ENCODE measurements at places on chromosomes 6 and 20. TPM values are rescaled to one million over a fixed set of nuclear protein-coding genes. Genes with fewer than 3 reads are reported as not detected.

The RIPPLY2 gene
- total RNA-seq, result not detected

The EYS gene
- total RNA-seq, result not detected

The CENPQ gene
- total RNA-seq, result 4.3 TPM

The OPN5 gene
- total RNA-seq, result not detected

The DSE gene
- total RNA-seq, result 59.7 TPM

The SYNDIG1 gene
- 0.15 TPM for total RNA-seq

The BMP2 gene
- total RNA-seq, result 12.4 TPM

The CAP2 gene
- 4.7 TPM for total RNA-seq

The SIRPB2 gene
- 32.2 TPM for total RNA-seq

The RAB44 gene
- total RNA-seq, result 0.95 TPM

The STX11 gene
- 54.1 TPM for total RNA-seq

The LY6G6D gene
- total RNA-seq, result not detected

The KCNG1 gene
- total RNA-seq, result not detected

The DCBLD1 gene
- 18.3 TPM for total RNA-seq

The SEL1L2 gene
- total RNA-seq, result not detected
